ENCODE measurements at places on chromosomes 7 and 10.

DNA sequence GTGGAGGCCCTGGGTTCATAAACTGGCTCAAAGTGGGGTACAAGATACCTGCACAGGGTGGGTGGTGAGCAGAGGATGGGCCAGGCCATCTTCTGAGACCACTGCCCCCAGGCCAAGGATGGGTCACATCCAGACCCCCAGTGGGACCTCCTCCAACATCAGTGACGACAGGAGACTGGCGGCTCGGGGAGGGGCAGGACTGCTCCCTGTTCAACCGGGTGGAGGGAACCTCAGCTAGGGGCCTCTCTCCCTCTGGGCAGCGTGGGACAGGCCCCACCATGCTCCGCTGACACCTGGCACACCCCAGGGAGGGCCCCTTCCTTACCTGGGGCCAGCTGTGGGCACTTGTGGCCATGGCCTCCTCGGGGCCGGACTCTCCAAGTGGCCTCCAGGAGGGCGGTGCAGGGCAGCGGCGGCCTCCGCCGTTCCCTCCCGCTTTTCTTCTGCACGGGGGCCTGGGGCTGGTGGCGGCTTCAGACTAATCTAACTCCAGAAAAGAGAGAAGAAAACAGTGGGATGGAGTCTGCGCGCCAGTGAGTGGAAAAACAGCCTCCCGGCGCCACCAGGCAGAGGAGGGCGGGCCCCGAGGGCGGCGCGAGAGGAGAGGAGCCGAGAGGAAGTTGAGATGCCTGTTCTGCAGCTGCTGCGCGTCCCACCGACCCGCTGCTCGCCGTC, at the start of gene CALHM2:
CALHM2 (minus strand) TSS at position 540 of the 675 bp plus-strand sequence. CDS start 2,429 bp downstream, outside the sequence.
- peak; percentile 50 for DNase-seq

DNA sequence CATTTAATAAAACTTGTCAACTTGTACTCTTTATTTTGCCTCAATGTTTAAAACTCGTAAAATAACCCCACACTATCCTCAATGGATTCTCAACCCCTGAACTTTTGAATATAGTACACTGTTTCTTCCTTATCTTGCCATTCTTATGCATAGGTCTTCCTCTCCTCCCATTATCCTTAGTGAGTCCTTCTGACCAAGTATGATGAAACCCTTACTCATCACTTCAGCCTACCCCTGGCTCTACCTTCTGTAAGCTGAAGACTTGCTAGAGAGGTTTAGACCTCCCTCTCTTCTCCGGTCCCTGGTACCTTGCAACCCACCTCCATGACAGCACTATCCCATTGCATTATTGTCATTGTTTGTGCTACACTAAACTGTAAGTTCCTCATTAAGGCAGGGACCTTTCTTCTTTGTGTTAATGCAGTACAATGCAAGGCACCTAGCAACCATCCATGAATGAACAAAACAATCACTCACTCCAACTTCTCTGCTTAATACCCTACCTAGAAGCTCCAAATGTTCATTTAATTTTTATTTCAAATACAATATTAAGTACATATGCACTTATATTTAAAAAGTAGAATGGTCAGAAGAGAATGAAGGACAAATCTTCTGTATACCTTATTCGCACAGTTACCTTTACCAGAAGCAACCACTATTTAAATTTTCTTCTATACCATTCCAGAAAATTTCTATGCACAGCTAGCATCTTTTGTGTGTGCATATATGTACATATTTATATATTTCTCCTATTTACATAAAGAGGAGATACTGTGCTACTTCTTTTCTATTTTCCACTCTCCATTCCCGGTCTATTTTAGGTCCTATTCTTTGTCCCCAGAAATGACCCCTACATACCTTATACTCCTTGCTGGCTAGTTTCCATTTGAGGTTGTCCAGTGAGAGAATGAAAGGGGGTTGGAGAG, 77.5 kb downstream of the SLC16A9 start:
- no peak for DNase-seq

DNA sequence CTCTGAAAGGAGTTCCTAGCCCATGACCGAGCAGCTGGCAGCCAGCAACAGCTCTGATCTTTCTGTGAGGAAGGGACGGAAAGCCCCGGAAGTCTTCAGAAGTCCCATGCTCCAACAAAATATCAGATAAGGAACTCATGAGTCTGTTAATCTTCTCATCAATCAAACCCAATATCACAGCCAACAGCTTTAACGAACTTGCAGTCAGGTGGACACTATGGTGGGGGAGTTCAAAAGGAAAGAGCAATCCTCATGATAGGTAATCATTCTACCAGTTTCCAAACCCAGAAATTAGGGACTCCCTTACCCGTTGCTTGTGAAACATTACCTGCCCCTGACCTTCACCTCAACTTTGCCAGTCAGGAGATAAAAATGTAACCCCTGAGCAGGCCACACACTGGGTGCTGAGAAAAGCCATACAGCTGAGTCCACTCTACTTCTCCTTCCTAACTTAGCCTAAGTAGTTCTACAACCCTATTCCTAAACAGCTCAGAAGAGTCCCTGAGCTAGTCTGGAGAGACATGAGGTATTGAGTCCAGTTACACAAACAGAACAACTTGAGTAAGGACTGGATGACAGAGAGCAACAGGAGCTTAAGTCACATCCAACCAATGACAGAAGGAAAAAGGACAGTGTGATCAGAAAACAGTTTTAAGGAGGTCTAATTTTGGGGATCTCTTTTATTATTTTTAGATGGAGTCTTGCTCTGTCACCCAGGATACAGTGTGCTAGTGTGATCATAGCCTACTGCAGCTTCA, 2.2 kb downstream of the NDST2 start:
- DNase-seq: no peak

DNA sequence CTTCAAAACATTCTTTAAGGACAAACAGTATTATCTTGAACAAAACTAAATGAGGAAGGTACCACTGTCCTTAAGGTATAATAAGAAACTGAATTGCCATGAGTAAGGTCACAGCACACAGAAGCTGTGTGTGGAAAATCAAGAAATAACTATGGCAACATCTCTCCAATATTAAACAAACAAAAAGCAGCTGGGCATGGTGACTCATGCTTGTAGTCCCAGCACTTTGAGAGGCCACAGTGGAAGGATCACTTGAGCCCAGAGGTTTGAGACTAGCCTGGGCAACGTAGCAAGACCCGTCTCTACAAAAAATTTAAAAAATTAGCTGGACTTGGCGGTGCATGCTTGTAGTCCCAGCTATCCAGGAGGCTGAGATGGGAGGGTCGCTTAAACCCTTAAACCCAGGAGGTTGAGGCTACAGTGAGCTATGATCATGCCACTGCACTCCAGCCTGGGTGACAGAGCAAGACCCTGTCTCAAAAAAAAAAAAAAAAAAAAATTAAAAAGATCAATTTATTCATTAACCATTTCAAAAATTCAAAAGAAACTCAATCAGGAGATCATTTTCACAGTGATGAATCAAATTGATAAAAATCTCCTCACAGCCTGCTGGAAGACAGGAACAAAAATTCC, 195.4 kb downstream of the SKIDA1 start:
- DNase-seq: no peak

GRCh38 chr7:105297309-105297708, 91.4 kb downstream of the SRPK2 start:
- DNase-seq: no peak

GRCh38 chr7:153943457-153943856, 108.7 kb upstream of the DPP6 start:
- DNase-seq: no peak

DNA sequence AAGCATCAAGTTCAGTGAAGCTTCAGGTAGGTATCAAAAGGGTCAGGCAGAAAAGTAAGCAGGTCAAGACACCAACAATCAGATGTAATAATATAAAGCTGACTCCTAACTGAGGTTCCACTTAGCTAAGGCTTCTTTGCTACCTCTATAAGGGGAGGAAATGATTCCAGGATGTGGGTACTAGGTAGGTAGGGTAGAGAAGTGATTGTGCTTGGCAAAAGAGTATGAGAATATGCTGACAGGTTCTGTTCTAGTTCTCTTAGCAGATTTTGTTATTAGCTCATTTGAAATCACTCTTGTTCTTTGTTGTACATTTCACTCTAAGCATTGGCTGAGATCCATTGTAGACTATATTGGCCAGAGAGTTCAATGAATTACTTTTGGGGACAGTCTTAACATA, 40.7 kb upstream of the CBLL1 start:
- no peak for DNase-seq

GRCh38 chr7:107262857-107263256, 94.1 kb downstream of the HBP1 start:
- no peak for DNase-seq

- no peak for DNase-seq
Measured at GRCh38 chr7:110181768-110182167, 909.2 kb upstream of the LRRN3 start.

GRCh38 chr7:24141874-24142509, 142.0 kb upstream of the NPY start:
- no peak for DNase-seq

GRCh38 chr7:39651265-39651664, 27.9 kb downstream of the RALA start:
- no peak for DNase-seq

GRCh38 chr7:99559175-99559915, 903 bp downstream of the ZNF655 start:
- no peak for DNase-seq

- DNase-seq: no peak
Measured at GRCh38 chr7:80247891-80248290, 113.3 kb downstream of the GNAI1 start.

DNA sequence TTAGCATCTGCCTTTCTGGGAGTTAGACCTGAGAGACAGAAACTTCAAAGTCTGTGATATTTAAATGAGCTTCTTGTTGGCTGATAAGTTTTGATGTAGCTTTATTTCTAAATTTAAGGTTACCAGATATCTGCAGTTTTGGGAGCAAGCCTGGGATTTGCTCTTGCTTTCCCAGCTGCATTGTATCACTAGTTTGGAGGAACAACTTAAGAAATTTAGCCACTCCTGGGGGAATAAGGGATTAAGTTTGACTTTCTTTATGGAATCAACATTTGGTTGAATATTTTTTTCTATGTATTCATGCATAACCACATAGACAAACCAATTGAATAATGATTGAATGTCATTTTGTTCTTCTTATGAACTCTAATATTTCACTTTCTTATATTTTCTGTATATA, 178.6 kb downstream of the POLR1F start:
- DNase-seq: no peak

- DNase-seq: no peak
Measured at GRCh38 chr7:70706204-70706603, 425.7 kb upstream of the GALNT17 start.

GRCh38 chr7:151608031-151608551, 88.4 kb upstream of the RHEB start:
- DNase-seq: no peak

DNA sequence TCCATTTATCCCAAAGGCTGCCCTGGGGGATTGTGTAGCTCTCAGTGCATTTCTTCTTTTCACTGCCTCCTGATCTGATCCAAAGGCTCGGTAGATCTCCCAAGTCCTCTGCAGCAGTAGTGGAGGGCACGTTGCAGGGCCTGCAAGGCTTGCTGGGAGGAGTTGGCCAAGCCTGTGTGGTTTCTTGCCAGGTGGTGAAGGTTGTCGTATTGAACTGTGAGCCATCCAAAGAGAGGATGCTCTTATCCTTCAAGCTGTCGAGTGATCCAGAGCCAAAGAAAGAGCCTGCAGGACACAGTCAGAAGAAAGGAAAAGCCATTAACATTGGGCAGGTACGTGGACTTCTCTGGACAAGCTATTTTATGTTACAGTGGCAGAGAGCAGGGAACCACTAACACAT, 21.2 kb downstream of the PDCD11 start:
- no peak for DNase-seq

DNA sequence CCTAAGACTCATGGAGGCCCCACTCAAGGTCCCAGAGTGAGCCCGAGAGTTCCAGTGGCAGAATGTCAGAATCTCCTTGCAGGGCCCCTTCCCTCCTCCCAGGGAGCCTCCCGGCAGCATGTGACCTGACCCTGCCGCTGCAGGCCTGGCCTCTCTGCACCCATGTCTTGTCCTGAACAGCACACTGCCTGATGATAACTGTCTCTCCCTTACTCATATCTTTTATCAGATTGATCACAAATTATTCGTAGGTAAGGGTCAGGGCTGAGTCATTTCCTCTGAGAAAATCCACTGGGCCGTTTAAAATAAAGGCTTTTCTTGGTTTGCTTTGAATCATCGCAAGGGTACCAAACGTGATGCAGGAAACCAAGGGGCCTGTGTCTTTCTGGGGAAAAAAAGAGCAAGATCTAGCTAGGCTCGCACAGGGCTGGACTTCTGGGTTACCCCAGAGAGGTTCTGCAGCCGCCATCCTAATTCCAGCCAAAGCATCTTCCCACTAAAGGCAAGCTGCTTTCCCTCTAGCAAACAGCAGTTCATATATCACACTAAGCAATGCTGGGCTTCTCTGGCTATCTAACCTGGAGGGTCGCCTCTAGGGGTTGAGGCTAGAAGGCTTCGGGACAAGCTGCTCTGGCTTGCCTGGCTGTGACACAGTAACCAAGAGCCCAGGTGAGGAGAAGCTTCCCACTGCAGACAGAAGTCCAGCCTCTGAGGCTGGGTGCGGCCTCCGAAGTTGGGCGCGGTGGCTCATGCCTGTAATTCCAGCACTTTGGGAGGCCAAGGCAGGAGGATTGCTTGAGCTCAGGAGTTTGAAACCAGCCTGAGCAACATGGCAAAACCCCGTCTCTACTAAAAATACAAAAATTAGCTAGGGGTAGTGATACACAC, 104.9 kb downstream of the SPDYE5 start:
- no peak for DNase-seq

- no peak for DNase-seq
Measured at GRCh38 chr7:92150450-92151017, 16.3 kb upstream of the CYP51A1 start.

DNA sequence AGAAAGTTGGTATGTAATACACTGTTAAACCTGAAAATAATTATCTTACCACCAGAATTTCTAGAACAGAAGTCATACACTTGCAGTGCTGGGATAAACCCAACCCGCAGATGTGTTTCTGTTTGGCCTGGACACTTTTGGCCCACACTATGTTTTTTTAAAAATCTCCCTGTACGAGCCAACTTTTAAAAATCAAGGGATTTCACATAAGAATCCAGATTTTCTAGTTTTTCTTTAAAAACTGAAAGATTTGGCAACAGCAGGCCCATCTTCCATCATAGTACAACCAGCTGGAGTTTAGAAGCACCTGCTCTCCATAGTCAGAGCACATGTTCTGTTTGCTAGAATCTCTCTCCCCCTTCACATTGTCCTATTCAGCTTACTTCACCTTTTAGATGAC, 74.0 kb downstream of the TLL2 start:
- no peak for DNase-seq

All from CD4-positive, alpha-beta T cell treated with Interleukin-17A for 1 hour (primary cell).